ENCODE measurements at places on chromosomes 12 and 14.

- peak; percentile 59 for DNase-seq
Observed at GRCh38 chr12:95674631-95675030, 115.9 kb downstream of the NTN4 start.

DNA sequence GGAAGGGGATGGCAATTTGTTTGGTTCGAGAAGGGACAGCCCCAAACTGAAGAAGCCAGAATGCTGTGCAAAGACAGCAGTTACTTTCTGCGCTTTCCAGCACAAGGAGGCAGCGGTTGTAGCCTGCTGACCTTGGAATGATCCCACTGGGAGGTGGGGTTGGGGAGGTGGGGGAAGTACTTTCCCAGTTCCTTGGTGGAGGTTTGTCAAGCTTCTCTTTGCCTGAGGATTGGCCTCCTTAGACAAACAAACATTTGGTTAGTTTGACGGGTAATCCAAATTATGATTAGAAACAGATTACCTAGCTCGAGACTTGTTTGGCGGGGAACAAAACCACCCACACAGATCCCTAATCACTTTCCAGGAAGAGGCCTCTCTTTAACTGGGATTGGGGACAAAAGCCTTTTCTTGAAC lies 79.1 kb upstream of the EGLN3 start:
- peak; percentile 3 for DNase-seq

- DNase-seq, result no peak
Observed at GRCh38 chr12:46549527-46550265, 177.1 kb upstream of the SLC38A2 start.

DNA sequence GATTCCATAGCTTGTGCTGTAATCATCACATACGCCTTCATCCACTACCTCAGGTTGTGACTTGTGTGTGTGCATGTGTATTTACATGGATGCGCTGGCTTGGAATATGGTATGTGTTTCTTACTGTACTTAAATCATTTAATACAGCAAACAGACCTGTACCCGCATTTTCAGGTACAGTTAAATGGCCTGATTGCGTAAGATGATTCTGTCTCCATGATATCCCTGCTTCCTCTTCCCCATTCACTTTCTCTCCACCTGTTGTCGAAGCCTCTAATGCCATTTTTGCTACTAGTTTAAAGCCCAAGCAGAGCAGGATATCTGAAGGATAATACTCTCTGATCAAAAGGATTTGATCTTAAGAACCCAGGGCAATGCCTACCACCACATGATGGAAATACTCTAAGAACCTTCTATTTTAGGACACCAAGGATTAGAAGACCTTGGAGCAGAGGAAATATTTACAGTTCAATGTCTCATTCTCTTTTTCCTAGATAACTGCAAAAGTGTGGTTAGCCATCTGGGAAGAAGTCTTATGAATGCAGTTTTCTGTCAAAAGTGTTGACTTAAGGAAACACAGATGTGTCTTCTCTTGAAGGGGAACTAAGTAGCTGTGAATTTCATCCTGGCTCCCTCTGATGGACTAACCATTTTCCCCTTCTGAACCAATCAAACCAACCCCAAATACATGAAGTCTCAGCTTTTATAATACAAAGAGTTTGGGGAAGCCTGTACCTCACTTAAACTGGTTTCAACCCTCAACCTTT lies 78.7 kb downstream of the HELB start:
- no peak for DNase-seq

Measured in NCI-H526 (cell line).